ENCODE measurements at places on chromosomes 7 and 10.

GRCh38 chr7:40733578-40733977, 598.8 kb downstream of the SUGCT start:
- DNase-seq, result no peak

DNA sequence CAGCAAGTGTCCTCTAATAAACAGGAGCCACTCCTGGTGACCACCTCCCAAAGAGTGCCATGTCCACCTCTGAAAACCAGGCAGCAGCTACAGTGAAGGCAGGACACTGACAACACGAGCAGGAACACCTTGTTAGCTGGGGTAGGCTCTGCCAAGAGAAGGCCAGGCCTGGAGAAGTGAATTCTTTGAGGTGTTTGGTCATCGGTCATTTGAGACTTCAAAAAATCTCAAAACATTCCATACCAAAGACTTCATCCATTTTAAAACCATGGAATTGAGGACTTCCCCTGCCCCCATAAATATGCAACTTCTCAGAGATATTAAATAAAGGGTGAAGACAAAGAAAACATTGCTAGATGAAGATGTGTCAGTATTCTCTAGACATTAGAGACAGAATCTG, 28.4 kb upstream of the OPALIN start:
- no peak for DNase-seq

- no peak for DNase-seq
Measured at GRCh38 chr10:52220947-52221346, 93.1 kb upstream of the DKK1 start.

GRCh38 chr10:110695539-110695886, 51.4 kb downstream of the RBM20 start:
- DNase-seq, result no peak

DNA sequence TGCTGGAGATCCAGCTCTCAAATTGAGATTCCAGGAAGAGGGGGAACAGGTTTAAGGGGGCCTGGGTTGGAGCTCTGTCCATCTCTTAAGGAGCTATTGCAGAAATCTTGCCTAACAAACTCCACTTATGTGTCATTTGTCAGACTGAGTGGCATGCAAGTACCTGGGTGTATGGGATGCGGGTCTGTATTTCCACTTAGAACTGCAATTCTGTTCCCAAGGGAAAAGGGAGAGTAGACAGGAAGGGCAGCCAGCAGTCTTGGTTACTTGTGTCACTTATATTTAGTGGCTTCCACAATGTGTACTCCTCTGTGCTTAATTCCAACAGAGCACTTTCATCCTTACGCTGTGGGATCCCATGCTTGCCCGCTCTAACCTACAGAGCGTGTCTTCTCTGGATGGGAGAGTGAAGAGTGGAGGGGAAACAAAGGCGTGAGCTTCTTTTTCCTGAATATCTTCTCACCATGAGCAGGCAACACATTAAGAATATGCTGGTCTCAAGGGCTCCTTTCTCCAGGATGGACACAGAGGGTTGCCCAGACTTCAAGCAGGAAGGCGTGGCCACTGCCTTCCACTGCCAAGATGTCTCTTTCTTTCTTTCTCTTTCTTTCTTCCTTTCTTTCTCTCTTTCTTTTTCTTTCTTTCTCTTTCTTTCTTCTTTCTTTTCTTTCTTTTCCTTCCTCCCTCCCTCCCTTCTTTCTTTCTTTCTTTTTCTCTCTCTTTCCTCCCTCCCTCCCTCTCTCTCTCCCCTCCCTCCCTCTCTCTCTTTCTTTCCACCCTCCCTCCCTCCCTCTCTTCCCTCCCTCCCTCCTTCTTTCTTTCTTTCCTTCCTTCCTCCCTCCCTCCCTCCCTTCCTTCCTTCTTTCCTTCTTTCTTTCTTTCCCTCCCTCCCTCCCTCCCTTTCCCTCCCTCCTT, 153.8 kb upstream of the TNS3 start:
- DNase-seq, result no peak

- no peak for DNase-seq
Measured at GRCh38 chr10:29980084-29980483, 79.3 kb downstream of the JCAD start.

DNA sequence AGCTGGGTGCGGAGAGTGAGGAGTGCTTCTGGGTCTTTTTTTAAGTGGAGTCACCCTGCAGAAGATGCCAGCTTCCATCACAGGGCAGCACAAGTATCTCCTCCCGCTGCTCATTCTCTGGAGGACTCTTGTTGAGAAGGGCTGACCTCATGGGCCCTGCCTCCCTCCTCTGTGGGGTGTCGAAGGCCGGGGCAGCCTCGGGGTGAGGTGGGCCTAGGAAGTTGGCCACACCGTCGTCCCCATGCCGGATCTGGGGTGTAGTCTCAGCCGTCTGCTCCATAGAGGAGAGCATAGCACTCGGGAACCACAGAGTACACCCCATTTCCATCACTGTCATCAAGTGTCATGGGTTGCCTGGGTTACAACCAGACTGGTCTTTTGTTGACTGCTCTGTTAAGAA, 85.0 kb downstream of the TRRAP start:
- no peak for DNase-seq

DNA sequence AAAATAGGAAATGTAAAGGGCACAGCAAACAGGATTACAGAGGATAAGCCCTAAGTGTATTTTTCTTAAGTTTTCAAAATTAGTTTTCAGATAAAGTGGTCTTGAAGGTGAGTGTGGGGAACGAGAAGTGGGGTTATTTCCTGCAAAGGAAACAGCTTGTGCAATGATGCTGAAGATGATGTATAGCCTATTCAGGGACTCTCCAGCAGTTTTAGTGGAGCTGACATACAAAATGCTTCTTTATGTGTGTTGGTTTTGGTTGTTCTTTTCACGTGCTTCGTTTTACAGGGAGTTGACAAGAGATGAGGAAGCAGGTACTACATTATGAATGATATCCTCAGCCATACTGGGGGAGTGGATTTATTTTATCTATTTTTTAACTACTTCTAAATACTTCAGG, 20.5 kb downstream of the CASD1 start:
- no peak for DNase-seq

GRCh38 chr10:9451211-9451773, 1396.8 kb downstream of the GATA3 start:
- no peak for DNase-seq

DNA sequence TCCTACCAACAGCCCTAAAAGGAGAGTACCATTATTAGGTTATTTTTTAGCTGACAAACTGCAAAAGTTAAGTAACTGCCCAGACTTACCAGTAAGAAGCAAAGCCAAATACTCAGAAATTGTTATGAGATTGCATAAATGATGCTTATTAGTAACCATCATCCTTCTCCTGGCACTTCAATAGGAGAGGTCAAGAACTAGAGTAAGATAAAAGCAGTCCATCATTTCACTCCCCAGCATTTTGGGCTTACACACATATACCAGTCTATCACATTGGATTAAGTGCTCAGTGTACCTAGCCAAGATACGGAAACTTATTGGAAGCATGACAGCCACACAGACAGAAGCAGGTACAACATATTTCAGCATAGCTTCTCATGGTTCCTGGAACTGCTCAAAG, 142.8 kb upstream of the EGR2 start:
- DNase-seq, result no peak

DNA sequence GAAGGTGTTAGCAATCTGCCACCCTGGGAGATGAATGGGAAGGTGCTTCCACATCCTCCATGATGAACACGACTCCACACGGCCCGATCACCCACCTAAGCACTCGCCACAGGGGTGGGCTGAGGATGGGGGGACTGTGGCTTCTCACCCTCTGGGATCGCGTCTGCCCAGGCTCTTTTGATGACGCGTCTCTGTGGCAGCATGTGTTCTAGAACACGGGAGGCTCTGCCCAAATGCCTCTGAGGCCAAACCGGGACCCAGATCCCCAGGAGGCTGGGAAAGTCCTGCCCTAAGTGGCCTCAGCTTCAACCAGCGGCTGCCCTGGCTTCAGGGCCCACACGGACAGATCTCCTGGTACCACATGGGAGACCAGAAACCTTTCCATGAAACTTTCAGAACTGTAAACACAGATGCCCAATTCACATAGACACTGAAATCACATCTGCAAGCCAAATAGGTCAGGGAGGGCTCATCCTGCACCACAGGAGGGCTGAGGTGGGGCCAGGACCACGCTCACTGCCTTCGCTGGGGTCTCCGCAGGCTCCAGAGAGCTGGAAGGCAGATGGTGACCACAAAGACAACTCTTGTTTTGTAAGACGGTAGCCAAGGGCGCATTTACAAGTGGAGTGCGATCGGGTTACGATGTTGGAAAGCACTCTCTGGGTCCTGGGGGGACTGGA, 200.6 kb downstream of the PTPRN2 start:
- DNase-seq, result no peak

DNA sequence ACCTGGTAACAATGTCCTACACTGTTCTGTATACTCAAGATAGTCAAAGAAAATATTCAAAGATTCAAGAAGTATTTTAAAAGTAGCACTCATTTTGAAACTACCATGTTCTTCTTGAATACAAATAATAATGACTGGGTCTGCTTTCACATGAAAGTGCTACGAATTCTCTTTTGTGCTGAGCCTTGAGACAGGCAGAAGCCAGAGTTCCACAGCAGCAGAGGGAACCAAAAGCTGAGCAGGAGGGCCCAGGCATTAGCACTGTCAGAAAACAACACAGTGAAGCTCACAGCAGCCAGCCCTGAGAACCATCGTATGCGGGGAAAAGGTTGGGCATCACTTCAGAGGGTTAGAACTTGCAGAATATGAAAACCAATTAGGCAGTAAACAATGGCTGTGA, 38.9 kb downstream of the ANKMY2 start:
- no peak for DNase-seq

DNA sequence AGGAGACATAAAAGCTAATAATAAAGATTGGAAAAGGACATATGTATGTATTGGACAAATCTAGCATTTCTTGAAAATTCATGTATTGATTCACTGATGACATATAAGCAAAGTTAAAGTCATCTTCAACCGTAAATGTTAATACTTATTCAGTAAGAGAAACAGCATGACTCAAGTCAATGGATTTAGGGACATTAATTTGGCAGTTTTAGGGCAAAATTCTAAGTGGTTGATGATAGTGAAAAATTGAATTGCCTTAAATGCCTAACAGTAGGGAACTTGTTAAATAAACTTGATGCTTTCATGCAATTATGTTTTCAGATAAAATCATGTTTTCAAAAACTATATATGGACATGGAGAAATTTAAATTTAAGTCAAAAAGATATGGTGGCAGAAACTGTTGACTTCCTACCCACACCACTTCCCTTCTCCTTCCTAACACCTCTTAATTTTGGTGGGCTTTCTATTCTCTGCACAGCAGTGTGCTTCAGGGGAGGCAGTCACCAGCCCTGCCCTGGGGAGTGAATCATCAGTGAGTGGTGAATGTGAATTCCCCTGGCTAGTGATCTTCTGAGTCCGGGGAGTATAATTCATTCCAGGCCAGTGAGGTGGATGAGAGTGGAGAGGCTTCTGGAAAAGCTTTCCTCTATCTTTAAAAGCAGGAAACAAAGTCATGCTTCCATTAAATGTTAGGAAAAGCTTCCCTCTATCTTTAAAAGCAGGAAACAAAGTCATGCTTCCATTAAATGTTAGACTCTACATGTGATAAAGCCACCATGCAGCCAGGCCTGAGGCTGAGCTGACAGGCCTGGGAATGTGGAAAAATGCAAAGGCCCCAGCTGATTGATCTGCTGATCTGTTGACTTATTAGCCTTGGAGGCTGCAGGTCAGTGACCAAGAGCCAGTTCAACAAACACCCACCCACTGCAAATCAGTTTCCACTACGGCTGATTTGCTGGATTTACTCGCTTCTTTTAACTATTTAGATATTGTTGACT, 25.2 kb upstream of the ITGB1 start:
- peak; percentile 8 for DNase-seq

- no peak for DNase-seq
Measured at GRCh38 chr7:1642291-1642731, 27.8 kb upstream of the ELFN1 start.

GRCh38 chr10:24849501-24850299, 102.7 kb downstream of the PRTFDC1 start:
- DNase-seq, result no peak

GRCh38 chr7:44194069-44194468, 4.8 kb upstream of the GCK start:
- peak; percentile 53 for DNase-seq

- DNase-seq, result no peak
Measured at GRCh38 chr10:88493691-88494483, 89.2 kb downstream of the RNLS start.

- no peak for DNase-seq
Measured at GRCh38 chr10:107859065-107859464, 694.6 kb upstream of the SORCS1 start.

DNA sequence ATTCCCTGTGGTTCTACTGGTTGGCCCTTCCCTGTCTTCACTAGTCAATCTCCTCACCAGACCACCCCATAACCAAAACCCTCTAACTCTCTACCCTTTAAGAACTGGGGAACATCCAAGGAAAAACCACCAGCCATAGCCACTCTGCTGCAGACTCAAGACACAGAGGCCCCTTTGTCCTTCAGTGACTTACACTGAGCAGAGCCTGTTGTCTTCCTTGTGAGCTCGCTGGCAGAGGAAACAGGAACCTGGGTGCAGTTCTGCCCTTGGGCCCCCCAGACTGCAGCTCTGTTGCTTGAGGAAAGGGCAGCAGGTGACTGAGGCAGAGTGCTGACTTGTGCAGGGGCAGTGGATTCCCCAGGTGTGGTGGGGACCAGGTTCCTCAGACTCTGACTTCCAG, 30.6 kb downstream of the ZC3HAV1 start:
- DNase-seq, result no peak

DNA sequence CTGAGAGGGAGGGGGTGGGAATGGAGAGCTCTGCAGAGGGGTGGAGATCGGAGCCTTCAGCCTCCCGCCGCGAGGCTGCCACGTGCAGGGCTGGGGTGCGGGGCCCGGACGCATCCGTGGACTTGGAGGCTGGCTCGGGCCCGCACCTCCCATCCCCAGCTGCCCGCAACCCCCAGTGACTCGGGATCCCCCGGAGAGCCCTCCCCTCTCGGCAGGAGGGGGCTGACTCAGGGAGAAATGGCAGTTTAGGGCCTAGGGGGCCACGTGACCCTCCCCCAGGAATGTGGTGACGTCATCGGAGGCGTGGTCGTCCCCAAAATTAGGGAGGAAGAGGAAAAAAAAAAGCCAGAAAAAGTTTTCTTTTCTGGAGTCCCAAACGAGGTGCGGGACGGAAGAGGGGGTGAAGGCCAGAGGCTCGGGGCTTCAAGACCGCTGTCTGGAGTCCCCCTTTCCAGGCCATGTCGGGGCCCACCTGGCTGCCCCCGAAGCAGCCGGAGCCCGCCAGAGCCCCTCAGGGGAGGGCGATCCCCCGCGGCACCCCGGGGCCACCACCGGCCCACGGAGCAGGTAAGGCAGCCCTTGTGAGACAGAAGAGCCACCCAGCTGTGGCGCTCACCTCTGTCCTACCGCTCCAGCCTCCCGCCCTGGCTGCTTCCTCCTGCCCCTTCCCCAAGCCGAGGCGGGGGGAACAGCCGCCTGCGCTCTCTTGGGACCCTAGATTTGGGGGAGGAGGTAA, at the start of gene TRIP6:
TRIP6 (plus strand) TSS at position 348 of the 736 bp plus-strand sequence; CDS start at position 459, 111 bp downstream.
- peak; percentile 71 for DNase-seq

DNA sequence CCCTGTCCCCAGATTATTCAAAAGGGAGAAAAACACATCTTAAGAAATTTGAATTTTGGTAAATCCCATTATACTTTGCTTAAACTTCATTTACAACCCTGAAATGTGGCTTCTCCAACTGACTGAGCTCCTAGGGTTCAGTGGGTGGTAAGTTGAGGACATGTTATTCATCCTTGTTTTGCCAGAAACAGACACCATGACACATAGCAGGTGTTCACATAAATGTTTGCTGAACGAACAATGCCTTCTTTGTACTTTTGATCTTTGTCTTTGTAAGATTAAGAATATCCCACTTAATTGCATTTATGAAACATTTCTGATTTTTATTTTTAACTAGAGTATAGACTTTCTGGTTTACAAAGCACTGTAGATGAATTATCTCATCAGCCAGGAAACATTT, 209.7 kb downstream of the GPAM start:
- DNase-seq, result no peak

- no peak for DNase-seq
Measured at GRCh38 chr7:65369843-65370242, 3.8 kb upstream of the ZNF92 start.
